GOT3 (cell line): ENCODE measurements at places on chromosomes 16 and 17.

DNA sequence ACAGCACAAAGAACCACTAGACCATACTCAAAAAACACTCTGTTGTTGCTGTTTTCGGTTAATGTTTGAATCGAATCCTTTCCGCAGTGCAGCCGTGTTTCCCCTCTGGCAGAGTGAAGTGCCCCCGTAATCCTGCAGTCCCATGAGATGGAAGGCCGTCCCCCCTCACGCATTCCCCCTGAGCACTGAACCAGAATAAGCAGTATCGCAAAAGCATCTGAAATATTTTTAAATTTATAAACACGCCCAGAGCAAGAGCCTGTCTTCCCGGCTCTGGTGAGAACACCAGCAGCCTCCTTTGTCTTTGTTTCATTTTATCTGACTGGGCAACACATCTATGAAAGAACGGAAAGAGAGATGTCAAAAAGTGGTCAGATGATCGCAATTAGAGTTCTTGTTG, 121.0 kb upstream of the ADAMTS18 start:
- DNase-seq = no peak

GRCh38 chr16:82567175-82567574, 59.6 kb upstream of the CDH13 start:
- DNase-seq = no peak

DNA sequence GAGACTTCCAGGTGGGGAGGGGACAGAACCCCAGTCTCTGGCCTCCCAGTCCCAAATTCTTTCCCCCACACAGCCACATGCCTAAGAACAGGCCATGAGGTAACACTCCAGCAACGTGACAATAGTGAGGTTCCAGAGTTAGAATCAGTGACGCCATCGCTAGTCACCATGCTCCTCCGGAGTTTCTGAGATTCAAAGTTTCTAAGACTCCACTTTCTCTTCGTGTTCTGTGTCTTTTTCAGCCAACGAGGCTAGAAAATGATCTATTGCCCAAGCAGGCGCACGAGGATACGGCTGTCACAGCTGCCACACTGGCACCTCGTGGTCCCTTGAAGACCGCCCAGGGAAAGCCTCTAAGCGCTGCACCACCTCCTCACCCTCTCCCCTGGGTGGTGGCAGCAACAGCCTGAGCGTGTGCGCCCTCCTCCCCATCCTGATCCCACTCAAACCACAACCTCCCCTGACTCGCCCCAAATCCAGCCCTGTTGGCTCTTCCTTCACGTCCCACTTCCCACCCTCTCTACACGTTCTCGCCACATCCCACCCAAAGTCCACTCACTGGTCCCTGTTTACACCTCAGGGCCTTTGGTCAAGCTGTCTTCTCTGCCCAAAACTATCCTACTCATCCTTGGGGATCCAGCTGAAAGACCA, 1.0 kb downstream of the MCRIP1 start:
- no peak for DNase-seq

DNA sequence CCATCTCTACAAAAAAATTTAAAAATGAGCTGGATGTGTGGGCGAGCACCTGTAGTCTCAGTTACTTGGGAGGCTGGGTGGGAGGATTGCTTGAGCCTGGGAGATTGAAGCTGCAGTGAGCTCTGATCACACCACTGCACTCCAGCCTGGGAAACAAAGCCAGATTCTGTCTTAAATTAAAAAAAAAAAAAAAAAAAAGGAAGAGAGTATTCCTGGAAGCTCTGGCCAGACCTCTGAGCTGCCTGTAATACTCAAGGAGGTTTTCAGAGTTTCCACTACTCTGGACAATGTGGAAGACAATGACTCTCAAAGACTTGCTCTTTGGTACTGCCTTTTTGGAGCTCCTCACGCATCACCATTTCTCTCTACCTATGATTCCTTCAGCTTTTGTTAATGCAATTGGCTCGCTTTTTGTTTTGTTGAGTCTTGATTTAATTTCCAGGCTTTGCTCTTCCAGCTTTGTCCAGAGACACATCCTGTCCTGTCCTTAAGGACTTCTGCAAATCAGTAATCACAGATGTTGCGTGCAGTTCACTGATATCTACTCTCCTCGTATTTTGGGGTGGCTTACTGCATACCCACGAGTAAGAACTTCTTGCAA, 10.8 kb downstream of the CHD9 start:
- DNase-seq = no peak

GRCh38 chr16:87048038-87048729, 269.0 kb downstream of the C16orf95 start:
- no peak for DNase-seq

DNA sequence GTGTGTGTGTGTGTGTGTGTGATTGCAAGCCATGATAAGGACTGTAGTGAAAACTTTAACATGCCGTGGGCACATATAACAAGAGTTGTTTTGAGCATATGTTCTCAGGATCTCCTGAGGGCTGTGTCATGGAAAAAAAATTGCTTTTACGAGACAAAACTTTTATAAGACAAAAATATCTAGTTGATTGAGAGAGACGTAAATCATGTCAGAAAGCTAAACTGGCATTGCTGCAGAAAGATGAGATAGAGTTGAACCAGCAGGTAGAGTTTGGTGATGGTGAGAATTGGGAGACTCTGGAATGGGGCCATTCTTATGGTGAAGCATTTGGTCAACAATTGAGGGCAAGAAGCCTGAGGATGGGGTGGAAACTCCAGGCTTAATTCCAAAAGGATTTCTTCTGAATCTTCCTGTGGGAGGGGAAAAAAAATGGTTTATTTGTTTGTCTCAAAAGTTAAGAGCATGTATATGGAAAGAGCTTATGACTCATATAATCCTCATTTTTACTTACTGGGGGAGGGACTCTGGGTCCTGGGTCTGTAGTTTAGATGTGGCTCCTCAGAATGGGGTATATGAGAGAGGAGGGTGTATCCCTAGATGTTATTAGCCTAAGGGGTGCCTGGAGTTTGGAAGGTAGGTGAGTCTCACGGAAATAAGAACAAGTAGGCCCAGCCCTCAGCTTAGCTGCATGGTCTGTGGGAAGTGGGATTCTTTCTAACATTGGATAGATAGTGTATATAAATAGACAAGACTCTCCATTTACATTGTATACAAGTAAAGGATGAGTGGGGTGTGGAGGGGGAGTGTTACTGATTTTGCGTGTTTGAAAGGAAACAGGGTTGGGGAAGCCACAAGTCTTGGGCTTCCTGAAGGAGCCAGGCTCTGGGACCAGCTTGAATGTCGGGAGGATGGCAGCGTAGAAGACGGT, 7.1 kb downstream of the MINK1 start:
- no peak for DNase-seq

- no peak for DNase-seq
These were observed 33.2 kb downstream of the EEF2K start for GRCh38 chr16:22239131-22239805.

DNA sequence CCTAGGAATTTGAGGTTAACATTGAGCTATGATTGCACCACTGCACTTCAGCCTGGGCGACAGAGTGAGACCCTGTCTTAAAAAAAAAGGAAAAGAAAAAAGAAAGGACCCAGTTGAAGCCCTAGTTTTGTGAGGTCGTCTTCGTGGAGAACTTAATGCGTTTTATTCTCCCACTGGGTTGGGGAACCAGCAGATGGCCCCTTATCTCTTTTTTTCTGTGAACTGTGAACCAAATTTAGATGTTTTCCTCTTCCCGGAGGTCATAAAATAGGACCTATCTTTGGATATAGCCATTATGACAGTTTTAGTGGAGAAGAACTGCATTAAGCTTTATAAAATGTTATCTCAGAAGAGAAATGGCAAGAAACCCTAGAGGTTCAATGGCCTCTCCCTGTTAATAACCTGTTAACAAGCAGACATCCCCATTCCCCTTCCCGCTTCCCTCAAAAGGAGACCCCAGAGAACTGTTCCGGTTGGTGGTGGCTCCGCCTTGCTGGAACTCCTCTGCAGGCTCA, 23.5 kb downstream of the KIAA0513 start:
- no peak for DNase-seq

DNA sequence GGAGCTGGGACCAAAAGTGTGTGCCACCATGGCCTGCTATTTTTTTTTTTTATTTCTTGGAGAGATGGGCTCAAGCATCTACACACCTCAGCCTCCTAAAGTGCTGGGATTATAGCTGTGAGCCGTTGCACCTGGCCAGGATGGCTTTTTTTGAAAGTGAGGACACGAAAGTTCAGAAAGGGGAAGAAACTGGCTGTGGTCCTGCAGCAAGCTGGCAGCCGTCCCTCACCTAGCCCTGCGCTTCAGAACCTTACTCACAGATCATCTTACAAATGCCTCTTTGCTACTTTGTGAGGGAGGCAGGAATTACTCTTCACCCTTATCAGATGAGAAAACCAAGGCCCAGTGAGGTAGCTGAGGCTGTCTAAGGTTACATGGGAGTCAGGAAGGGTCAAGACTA, 4.5 kb upstream of the PPY start:
- no peak for DNase-seq

- DNase-seq = no peak
These were observed 6.3 kb upstream of the PPP1R27 start for GRCh38 chr17:81840826-81841778.

DNA sequence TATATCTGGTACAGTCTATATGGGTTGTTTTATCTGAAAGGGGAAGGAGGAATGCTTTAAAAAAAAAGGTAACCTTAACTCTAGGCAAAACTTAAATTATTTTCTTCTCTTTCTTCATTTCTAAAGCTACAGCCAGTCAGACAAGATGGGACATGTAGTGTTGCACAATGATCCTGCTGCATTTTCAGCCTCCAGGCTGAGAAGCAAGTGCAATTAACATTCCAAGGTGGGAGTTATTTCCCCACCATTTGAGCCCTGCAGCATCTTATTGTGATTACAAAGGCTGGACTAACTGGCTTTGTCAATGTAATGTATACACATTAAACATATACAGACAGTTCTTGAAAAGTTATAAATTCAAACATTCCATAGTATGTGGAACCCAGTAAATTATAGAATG, 22.6 kb upstream of the NF1 start:
- DNase-seq = no peak

- no peak for DNase-seq
These were observed 10.7 kb upstream of the SKAP1 start for GRCh38 chr17:48440669-48441068.

GRCh38 chr16:66081775-66082366, 284.6 kb upstream of the CDH5 start:
- no peak for DNase-seq

DNA sequence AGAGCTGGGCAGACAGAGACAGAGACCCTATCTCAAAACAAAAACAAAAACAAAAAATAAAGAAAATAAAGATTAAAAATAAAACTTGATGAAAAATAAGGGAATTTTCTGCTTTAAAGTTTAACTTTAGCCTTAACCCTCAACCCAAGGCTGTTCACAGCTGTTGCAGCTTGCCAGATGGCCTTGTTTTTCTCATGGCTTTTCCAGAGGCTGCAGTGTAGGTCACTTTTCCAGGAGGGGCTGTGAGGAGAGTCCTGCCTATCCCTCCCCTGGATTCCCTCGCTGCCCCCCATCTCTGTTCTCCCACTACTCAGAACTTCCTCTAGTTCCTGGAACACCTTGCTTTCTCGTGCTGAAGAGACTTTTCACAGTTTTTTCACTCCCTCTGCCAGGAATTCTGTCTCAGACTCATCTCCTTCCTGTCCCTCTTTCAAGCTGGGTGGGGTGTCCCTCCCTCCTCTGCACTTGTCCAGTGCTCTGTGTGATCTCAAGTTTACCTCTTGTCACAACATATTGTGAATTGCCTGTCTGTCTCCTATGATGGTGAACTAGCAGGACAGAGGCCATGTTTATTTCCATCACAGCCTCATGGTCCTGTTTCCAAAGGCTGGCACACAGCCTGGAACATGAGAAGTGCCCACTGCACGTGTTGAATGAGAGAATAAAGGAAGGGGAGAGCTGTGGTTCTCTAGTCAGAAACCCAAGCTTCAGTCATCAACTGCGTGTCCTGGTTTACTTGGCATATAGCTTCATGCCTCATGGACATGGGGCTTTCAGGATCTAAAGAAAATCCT, 69.9 kb upstream of the MSI2 start:
- DNase-seq = no peak

DNA sequence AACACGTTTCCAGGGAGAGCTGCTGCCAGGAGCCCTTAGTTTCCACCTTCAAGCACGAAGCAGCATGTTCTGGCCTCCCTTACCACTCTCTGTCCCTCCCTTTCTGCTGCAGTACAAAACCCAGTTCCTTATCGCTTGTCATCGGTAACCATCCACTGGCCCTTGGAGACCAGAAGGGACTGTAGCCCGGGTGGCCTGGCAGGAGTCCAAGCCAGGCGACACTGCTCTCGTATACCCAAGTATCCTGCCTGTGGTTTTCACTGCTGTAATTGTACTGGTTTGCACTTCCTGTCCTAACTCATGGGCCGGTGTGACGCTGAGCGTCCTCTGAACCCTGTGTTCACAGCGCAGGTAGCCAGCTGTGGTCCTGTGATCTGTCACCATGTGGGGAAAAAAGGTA, 81.1 kb downstream of the MAF start:
- DNase-seq = no peak

GRCh38 chr16:5005916-5006315, 27.8 kb downstream of the NAGPA start:
- no peak for DNase-seq

GRCh38 chr16:84842516-84843148, 22.8 kb downstream of the CRISPLD2 start:
- DNase-seq = no peak

- no peak for DNase-seq
These were observed 58.2 kb upstream of the HAPSTR1 start for GRCh38 chr16:9033125-9033830.

- DNase-seq = no peak
These were observed 14.4 kb upstream of the CD300E start for GRCh38 chr17:74637926-74638325.

DNA sequence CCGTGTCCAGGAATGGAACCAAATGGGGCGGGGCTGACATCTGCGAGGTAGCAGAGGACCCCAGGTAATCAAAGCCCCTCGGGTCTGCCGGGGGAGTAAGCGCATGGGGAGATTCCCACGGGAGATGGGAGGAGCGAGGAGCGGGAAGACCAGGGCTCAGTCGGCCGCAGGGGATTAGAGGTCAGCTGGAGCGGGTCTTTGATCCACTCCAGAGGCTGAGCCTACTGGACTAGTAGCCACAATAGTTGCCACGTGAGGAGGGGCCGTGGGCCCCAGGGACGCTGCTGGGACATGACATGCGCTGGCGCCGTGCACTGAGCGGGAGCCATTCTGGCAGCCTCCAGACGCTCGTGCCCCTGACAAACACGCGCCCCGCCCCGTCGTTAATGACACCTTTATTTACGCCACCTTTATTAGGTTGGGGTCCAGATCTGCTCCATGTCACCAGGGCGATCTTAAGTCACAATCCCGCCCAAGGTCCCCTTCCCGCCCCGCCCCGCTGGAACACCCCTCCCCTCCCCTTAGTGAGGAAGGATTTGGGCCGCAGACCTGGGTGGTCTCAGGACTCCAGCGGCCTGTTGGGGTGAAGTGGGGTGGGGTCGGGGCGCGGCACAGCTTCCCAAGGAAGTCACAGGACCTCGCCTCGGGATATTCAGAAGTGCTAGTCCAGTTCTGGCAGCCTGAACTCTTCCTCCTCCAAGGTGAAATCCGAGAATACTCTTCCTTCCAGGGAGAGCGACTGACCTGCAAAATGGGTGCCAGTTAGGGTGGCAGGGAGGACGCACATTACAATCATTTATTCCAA, 15.0 kb downstream of the PPY start:
- no peak for DNase-seq
